ENCODE measurements at places on chromosomes 3 and 15.

- no peak for DNase-seq
These were observed 67.9 kb downstream of the IQCH start for GRCh38 chr15:67322481-67322880.

GRCh38 chr3:50347187-50347813, 1.8 kb upstream of the ZMYND10 start:
- DNase-seq: peak; percentile 74

DNA sequence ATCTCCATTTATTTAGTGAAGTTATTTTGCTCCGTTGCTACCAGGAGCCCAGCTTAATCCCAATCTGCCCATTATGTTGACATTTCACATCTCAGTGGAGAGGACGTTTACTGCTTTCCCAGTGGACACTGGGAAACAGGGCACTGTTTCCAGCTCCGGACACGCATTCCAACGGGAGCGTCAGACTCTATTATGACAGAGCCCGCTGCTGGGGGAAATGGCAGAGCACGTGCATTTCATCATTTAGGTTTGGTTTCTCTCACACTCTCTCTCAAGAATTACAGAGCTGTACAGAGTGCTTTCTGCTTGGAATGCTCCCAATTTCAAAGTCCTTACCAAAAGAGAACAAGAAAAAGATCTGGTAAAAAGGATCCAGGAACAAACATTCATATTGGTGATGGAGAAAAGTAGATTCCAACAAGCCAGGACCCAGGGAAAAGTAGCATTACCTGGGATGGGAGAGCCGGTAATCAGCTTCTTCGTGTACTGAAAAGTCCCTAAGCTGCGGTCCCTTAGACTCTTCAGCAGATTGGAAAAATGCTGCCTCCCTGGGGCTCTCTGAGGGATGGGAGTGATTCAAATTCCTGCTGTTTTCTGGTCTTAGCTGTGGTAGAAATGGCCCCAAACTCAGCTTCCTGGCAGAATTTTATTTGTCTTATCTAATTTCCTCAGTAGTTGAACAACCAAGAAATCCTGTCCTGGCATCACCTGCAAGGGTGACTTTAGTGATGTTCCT, 136.0 kb upstream of the THBS1 start:
- no peak for DNase-seq

DNA sequence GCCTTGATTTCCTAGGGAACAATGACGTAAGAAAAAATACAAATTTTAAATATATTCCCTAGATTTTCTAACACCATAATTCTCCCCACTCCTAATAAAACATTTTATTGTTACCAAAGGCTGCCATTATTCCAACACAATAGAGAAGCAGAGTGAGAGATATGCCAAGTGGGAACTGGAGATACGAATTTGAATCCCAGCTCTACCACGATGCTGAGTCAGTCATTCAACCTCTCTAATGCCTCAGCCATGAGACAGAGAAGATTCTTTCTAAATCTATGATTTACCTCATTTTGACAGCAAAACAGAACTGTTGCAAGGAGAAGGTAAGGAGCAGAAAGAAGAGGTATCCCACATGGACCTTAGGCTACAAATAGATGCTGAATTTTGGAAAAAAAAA, 112.5 kb downstream of the IGF2BP2 start:
- DNase-seq: no peak

GRCh38 chr3:44984335-44984734, 8.3 kb downstream of the EXOSC7 start:
- DNase-seq: no peak

DNA sequence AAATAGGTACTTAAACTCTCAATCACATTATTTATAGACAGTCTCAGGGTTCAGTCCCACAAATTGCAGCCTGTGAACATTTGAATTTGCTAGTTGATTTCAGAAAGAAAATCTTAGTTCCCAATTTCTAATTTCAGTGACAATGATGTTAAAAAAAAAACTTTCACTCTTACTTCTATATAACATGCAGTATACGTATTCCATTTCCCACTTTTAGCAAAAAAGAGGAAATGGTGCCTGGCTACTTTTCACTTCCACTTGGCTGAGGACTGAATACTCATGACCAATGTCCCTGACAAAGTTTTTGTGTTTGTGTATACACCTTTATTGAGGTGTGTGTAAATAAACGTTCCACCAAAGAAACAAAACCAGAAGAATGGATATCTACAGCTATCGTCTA, 32.1 kb upstream of the XCR1 start:
- DNase-seq: no peak

GRCh38 chr15:23483821-23484299, 36.8 kb upstream of the GOLGA6L2 start:
- DNase-seq: no peak

DNA sequence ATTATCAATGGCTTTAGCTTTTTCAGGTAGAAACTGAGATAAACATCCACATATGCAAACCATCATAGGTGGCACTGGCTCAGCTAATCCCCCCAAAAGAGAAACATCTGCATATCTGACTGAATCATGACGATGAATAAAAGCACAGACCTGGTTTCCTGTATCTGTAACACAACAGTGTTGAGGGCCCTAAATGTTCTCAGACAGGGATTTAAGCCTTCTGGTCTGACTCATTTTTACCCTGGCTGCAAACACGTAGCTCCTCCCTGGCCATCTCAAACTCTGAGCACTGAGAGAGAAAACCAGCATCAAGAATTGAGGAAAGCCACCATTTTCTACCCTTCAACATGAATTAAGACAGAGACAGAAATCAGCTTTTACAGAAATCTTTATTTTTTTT, 35.2 kb downstream of the GLB1 start:
- peak; percentile 56 for DNase-seq
